ENCODE measurements at places on chromosomes 7 and 10.

DNA sequence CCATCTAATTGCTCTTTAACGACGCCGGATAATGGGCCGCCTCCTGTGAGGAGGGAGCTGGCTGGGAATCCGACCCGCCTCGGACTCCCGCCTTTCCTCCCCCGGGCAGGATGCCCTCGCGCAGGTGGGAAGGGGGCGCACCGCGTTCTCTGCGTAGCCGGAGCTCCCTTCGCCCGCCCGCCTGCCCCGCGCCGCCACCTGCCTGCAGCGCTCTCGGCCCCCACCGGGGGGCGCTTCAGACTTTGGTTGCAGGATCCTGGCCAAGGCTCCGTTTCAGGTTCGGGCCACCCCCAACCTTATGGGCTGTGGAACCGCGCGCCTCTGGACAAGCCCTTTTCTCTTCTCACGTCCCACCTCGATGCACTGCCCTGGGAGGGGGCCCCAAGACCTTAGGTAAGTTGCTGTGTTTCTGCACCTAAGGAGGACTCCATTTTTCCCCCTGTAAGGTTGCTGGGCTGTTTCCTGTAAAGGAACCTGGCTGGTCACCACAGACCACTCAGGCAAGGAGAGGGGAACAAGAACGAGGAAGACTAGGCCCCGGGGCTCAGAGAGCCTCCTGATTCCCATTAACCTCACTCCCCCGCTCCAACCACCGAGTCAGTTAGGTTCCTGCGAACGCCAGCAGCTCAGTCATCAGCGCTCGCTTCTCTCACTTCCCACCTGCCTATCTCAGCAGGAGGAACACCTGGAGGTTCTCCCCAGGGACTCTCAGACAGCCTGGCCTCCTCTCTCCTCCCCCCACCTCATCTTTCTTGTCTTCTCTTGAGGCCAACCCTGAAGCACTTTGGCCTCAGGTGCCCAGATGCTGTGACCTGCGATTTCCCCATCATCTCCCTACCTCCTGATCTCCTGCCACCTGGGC lies 11.3 kb upstream of the KAZALD1 start:
- no peak for DNase-seq

DNA sequence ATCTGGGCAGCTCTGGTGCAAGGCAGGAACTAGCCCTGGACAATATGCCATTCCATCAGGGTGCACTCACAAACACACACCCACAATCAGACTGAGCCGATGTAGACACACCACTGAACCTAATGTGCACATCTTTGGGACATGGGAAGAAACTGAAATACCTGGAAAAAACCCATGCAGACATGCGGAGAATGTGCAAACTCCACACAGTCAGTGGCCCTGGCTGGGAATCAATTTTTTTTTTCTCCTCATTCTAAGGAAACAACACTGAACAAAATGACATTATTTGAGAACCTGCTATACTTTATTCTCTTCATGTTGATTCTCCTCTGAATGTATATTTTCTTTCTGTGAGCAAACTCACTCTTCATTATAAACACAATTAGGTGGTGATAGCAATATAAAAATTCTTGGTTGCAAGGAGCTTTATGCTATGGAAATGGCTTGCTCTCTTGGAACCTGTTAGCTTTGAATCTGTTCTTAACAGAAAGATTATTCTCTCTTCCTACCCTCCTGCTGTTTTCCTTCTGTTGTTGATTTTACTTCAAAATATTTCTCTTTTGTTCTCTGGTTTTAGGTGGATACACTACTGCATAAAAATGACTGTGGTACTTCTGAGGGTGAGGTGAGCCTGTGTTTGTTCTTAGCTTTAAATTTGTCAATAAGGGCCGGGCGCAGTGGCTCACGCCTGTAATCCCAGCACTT lies 33.0 kb upstream of the MICU1 start:
- no peak for DNase-seq

GRCh38 chr10:12614177-12614995 lies 265.0 kb downstream of the CAMK1D start:
- no peak for DNase-seq

DNA sequence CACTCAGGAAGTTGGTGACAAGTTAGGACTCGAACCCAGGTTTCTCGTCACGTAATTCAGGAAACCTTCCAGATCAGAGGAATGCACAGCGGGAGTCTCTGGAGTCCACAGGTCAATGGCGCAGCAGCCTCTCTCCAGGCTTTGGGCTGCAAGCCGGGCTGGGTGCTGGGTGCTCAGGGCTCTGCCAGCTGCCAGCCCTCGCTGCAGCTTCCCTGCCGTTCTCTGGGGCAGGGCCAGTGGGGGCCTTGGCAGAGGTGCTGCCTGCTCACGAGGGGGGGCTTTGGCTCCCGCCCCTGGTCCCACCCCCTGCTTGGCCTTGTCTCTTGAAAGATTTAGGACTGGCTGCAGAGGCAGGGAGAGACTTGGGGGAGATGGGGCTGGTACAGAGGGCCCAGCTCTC lies at the start of gene TACR2:
Gene TACR2, minus strand, starts transcription at position 224 of the 400 bp plus-strand sequence. CDS start 595 bp downstream, outside the sequence.
- no peak for DNase-seq

GRCh38 chr10:125868372-125868975 lies 12.6 kb downstream of the DHX32 start:
- DNase-seq = no peak

DNA sequence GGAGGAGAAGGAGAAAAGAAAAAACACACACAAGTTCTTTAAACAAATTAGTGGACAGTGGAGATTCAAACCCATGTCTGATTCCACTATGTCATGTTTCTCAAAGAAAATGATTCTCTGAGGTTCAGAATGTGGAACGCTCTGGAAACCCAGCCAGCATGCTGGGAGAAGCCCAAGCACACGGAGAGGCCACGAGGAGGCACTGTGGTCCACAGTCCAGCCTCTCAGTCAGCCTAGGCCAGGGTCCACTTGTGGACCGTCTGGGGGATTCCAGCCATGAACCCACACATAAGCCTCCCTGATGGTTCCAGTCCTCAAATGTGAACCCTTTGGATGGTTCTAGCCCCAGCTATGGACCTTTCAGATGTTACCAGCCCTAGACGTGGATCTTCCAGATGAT lies 73.4 kb downstream of the CAV1 start:
- no peak for DNase-seq

GRCh38 chr7:108002726-108003598 lies at the start of gene LAMB1:
LAMB1 (minus strand) TSS chr7:108003161; CDS start chr7:108002885, 276 bp downstream.
- DNase-seq = no peak
